Stimulated activated CD4-positive, alpha-beta T cell treated with anti-CD3 and anti-CD28 coated beads, Interleukin-1b, Interleukin-23, amount 100 ng/mL, for 4 hours (primary cell): ENCODE measurements at places on chromosomes 7 and 10.

GRCh38 chr10:22047812-22048211 lies 44.3 kb upstream of the DNAJC1 start:
- DNase-seq, result no peak

GRCh38 chr7:89283302-89283701 lies 487.8 kb upstream of the TEX47 start:
- no peak for DNase-seq

- DNase-seq, result no peak
These were observed 199.9 kb downstream of the KCND2 start for GRCh38 chr7:120472892-120473291.

DNA sequence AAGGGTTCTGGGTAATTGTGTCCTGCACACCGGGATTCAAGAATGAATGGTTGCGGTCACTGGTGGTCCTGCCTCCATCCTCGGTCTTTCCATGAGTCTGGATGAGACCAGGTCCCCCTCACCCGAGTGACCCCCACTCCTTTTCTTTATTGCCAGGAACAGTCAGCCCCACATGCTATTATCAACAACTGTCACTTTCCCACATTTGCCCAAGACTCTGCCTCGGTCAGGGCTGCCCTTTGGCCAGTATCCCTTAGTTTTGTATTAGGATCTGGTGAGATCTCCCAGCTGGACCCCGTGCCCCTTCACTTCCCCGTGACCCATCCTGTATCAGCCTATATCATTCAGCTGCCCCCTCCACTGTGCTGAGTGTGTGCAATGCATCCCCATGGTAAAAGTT lies 288.3 kb downstream of the ADARB2 start:
- no peak for DNase-seq

DNA sequence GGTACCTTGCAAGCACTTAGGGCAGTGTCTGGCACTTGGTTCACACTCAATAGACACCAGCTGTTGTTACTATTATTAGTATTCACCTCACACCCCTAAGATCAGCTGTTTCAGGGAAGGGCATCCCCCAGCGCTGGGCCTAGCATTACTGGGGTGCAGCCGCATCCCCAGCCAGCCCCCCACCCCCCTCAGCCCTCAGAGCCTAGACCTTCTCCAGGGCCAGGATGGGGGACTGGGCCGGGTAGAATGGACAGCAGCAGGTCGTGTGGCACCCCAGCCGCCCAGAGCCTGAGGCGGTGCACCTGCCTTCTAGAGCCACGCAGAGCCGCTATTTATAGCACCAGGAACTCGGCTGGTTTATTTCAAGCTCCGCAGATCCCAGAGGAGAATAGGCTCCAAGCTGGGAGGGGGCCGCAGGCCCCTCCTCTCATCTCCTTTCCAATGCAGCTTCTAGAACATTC lies 60.5 kb downstream of the GTF2IRD1 start:
- DNase-seq, result no peak

DNA sequence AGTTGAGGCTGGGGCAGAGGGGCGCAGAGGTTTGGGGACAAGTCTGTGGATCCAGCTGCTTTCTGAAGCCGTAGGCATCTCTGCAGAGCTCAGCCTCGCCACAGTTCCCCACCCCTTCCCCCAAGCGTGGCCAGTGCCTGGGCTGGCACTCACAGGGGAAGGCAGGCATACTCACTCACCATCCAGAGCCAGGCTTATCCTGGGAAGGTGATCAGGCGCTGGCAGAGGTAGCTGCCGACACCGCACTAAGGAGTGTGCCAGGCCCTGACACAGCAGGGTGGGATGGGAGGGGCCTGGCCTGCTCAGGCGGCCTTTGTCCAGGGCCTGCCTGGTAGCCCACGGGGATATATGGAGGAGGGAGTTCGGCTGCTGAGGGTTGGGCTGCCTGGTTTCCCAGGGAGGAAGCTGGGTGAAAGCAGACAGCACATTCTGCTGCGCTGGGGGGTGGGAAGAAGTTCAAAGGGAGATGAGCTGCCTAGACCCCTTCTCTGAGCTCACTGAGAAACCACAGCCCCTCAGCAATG lies 15.9 kb downstream of the VSIR start:
- no peak for DNase-seq

- no peak for DNase-seq
These were observed 103.4 kb downstream of the TRRAP start for GRCh38 chr7:98981701-98982100.

- no peak for DNase-seq
These were observed 53.1 kb upstream of the C7orf33 start for GRCh38 chr7:148537435-148537834.

DNA sequence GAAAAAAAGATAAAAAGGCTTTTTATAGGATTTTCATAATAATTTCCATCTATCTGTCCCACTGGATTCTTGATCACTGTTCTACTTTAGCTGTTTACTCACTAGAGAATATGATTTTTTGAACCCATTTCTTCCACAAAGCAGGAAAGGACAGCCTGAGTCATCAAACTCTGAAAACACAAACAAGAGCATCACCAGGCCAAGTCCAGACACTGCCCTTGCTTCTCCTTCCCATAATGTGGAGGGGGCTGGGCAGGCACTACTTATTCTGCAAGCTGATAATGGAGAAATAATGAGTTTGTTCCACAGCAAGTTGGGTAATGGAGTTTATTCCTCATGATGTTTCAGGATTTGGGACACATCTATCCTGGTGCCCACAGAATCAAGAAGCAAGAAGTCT lies 13.0 kb upstream of the KCNIP2 start:
- DNase-seq, result no peak

DNA sequence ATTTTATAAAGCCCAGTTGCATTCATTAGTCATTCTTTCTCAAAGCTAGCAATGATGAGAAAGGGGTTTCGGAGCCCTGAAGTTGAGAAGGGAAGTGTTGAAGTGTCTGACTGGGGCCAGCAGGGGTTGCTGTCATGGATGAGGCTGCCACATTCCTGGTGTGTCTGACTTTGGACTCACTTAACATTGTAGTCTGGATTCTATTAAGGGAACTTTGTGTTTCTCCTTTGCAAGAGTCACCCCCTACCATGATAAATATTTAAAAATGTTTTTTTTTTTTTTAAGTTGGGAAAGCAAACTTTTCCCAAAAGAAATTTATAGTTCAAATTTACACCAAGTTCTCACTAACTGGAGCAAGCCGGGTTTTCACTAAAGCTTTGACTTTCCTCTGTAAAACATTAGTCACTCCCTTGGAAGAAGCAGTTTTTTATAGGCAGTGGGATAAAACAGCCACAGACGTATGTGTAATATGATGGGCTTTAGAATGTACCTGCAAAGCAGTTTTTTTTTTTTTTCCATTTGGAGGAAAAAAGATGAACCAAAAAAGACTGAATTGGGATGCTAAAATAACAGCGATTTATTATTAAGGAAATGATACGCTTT lies 243.6 kb downstream of the TWIST1 start:
- no peak for DNase-seq

- no peak for DNase-seq
These were observed 518.1 kb upstream of the AKR1E2 start for GRCh38 chr10:4307910-4308309.
